Stimulated activated CD4-positive, alpha-beta T cell treated with anti-CD3 and anti-CD28 coated beads, Interleukin-2, amount 100 ng/mL, for 24 hours (primary cell): ENCODE measurements at places on chromosomes 6 and 20.

GRCh38 chr6:144721232-144721631, 436.1 kb downstream of the UTRN start:
- DNase-seq, result no peak

GRCh38 chr6:28943557-28944411, 20.0 kb upstream of the TRIM27 start:
- DNase-seq, result peak; percentile 84

DNA sequence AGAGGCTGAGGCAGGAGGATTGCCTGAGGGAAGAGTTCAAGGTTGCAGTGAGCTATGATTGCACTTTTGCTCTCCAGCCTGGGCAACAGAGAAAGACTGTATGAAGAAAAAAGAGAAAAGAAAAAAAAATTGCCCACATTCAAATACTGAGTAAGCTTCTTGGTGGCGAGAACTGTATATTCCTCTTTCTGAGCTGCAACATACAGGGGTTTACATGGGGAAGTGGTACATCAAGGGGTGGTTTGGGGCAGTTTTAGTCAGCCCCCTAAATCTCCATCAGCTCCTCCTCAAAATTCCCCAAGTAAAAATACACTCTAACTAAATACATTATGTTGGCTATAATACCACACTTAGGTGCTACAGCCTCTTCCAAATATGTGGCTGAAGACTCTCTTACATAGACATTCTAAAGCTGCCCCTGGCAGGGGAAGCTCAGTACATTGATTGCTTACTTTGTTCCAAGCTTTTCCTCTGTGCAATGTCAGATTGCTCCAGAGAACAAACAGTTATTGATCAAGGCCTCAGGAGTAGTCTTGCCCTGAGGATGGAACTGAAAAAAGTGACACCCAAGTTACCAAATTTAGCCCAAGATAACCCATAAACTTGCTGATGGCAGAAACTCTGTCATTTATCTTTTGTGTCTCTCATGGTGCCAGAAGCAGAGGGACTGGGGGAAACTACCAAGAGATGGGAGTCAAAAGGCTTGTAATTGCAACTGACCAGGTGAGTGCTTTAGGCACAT, 107.4 kb upstream of the RIPOR2 start:
- no peak for DNase-seq

GRCh38 chr20:4800676-4801449, 79.2 kb downstream of the PRND start:
- DNase-seq, result no peak

- no peak for DNase-seq
Measured at GRCh38 chr6:47457370-47457769, 20.2 kb upstream of the CD2AP start.

GRCh38 chr6:33808641-33809180, 4.9 kb upstream of the MLN start:
- DNase-seq, result no peak

DNA sequence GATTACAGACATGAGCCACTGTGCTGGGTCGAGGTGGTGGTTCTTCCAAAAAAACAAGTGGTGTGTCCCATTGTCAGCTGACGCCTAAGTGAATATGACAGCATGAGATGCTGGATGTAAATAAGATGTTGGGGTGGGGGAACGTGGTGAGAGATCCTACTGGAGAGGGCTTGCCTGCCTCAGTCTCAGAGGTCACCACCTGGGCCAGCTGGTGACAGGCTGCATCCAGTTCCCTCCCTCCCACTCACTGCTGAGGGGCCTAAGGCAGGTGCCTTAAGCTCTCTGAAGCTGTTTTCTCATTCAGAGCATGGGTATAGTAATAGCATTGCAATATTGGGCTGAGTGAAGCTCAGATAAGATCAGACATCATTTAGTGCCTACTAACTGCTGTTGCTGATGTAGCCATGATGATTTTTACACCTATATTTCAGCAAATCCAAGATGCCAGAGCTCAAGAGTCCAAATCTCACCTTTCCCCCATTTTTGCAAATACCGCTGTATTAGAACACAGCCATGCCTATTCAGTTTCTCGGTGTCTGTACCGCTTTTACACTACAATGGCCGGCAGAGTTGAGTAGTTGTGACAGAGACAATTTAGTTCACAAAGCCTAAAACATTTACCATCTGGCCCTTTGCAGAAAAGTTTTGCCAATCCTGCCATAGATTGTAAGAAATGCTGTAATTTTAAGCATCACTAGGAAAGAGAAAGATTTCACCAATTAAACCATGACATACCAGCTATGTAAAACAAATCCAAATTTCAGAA, 171.3 kb downstream of the ANKRD60 start:
- no peak for DNase-seq

- DNase-seq, result peak; percentile 9
Measured at GRCh38 chr20:16701296-16701695, 28.5 kb upstream of the SNRPB2 start.

DNA sequence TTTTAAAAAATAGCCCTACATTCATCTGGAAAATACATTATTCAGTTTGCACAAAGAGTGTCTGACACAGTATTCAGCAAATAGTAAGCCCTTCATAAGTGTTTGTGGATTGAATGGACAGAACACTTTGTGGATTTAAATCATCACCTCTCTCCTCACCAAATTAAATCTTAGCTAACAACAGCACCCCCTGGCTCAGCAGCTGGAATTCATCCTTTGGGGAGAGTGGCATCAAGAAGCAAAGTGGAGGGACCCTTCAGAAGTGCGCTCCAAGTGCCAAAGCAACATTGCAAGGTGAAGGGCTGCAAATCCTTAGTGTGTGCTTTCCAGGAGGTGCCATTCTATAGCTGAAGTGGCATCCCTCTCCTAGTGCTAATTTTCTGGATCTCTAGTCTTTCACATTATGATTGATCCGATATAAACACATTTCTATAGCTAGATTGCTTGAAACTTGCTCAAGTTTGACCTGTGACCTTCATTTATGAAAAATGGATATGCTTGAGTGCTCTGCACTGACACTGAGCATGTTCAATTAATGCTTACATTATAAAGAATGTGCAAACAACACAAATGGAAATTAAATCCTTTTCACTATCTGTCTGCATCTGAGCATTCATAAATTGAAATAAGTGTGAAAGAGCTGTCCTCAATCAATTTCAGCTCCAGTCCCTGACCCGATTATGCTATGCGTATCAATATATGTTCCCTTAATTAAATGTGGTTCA, 891.7 kb downstream of the C6orf118 start:
- no peak for DNase-seq

DNA sequence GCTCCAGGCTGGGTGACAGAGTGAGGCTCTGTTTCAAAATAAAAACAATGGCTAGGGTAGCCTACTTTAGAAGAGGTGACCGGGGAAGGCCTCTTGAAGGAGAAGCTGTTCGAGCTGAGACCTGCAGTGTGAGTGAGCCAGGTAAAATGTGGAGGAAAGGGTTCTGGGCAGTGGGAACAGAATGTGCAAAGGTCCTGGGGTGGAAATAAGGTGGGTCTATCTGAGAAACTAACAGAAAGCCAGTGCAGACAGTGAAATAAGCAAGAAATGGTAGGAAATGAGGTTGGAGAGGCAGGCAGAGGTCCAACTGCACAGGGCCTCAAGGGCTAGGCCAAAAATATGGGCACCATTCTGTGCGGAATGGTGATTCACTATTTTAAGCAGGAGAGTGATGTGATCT, 53.4 kb downstream of the BPIFB1 start:
- DNase-seq, result no peak

DNA sequence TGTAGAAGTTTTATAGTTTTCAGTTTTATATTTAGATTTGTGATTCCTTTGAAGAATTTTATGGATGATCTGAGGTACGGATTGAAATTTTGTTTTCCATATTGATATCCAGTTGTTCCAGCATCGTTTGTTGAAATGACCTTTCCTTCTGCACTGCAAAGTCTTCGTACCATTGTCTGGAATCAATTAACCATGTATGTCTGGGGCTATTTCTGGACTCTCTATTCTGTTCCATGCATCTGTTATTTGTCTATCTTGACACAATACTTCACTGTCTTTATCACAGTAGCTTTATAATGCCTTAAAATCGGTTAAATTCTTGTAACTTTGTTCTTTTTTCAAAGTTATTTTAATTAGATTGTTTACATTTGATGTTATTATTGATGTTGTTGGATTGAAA, 154.9 kb downstream of the FARS2 start:
- DNase-seq, result no peak

DNA sequence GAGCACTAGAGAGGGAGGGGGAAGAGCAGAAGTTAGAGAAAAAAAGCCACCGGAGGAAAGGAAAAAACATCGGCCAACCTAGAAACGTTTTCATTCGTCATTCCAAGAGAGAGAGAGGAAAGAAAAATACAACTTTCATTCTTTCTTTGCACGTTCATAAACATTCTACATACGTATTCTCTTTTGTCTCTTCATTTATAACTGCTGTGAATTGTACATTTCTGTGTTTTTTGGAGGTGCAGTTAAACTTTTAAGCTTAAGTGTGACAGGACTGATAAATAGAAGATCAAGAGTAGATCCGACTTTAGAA, 2.0 kb downstream of the ID4 start:
- DNase-seq, result no peak

DNA sequence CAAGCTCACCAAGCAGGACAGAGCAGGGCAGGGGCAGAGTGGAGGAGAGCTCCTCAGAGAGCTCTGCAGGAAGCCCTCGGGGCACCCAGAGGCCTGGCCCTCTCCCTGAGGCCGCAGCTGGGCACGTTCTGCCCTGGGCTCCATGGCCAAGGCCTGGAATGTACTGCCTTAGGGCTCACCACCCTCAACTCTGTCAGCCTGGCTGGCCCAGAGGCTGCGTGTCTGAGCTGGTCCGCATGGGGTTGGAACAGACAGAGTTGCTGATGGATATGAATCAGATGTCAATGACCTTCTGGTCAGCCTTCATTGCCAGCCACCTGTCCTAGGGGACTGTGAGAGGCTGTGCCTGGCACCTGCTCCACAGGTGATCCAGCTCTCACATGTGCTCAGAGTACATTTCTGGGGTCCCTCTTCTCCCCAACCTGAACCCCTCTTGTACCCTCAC, 33.2 kb upstream of the PCMTD2 start:
- no peak for DNase-seq

- no peak for DNase-seq
Measured at GRCh38 chr20:34791289-34792020, 34.0 kb downstream of the NCOA6 start.

DNA sequence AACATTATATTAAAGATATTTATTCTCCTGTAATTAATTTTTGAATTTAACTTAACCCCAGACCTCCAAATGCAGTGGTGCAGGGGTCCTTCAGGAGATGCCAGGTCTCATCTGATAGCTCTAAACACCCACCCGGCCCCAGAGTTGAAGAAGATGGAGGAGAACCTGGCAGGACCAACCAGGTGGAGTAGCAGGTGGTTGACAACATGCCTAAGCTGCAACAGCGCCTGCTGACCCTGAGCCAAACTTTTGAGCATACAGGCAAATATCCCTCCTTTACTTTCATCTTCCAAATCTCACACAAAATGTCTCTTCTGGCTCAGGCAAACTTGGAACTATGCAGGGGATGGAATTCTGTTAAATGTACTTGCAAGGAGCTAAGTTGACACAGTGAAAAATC, 145.3 kb upstream of the TCF21 start:
- no peak for DNase-seq

- DNase-seq, result no peak
Measured at GRCh38 chr6:38792356-38792755, 77.2 kb downstream of the DNAH8 start.

DNA sequence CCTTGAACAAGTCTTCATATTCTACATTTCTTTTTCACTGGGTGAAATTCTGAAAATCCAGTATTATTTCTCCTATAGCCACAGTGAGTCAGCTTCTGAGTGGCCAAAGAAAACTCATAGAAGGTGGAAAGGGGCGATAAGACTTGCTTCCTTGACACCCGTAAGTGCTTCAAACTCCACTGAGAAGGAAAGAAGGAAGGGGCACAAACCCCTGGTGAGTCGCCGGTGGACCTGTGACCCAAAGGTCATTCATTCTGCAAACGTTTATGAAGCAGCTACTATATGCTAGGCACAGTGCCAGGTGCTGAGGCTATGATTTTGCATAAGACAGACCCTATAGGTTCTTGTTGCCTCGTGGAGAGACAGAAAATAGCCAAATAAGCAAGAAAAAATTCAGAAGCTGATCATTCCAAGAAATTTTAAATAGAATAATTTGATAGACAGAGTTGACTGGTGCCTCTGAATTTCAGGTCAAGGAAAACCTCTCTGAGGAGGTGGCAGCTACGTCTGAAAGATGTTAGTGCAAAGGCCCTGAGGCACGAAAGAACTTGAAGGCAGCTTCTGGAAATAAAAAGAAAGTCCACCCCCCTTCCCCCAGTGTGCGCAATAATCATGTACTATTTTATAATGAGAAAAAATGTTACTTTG, 118.2 kb downstream of the CD24 start:
- no peak for DNase-seq

DNA sequence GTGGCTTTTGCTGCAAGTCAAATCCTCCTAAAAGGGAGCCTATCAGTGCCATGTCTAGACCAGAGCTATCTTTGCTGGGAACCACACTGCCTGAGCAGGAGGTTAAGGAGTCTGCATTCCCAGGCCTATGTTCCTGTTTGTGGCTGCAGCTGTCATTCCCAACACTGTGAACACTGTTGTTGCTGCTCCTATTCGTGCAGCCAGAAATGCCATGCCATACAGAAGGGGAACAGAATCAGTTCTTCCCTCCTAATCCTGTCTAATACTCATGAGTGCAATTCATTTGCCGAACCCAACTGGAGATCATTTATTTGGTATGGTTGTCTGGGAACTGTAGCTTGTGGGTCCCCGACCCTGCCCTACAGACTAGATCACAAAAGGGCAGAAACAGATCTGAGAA, 406.5 kb upstream of the GJE1 start:
- DNase-seq, result no peak

- DNase-seq, result no peak
Measured at GRCh38 chr20:36339646-36340592, 33.8 kb downstream of the DLGAP4 start.

- no peak for DNase-seq
Measured at GRCh38 chr20:42295592-42295991, 677.4 kb upstream of the CHD6 start.

DNA sequence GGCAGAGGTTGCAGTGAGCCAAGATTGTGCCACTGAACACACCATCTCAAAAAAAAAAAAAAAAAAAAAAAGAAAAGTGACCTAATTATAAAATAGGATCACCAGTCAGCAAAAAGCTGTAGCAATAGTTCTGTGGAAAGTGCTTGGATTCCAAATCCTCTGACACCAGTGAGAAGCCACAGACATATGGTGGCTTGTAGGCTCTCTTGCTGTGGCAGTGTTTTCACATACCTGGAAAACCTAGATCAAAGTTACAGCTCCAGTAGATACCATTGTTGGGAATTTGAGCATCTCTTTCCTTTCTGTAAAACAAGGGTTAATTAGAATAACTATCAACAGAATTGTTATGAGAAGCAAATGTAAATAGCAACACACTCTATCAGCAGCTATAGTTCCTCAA, 4.1 kb downstream of the CCDC170 start:
- no peak for DNase-seq

DNA sequence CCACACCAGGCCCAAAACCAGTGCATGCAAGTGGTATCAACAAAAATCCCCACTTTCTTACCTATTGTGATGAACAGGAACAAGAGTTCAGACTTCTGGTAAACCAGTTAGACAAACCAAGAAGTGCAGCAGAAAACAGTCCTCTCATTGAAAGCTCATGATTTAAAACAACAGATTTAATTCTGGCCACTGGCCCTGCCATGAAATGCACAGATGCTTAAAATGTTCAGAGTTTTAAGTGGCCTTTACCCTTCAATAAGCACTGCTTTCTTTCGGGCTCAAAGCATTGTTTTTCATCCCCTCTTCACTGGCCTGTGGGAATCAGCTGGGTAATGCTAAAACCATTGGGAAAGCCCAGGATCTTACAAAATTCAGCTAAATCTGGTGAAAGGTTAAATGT, 102.4 kb upstream of the ISM1 start:
- DNase-seq, result no peak
